Omental fat pad (tissue), 4 donors: ENCODE measurements at places on chromosomes 11 and 22.

DNA sequence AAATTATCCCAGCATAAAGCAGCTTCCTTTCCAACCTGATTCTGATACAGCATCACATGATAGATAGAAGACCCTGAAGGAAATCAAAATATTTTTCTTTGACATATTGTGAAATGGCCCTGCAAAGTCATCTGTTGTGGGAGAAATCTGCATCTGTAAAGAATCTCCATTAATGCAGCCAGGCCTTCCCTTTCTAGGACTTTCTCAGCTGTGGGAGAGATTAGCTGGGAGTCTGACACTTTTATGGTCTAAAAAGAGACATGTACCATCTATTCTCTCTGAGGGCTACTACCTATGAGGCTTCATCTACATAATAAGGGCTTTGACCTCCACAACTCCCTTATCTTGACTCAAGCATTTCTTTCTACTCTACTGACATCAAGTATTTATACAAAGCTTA, 238.1 kb downstream of the SWAP70 start:
- DNase-seq, result no peak

DNA sequence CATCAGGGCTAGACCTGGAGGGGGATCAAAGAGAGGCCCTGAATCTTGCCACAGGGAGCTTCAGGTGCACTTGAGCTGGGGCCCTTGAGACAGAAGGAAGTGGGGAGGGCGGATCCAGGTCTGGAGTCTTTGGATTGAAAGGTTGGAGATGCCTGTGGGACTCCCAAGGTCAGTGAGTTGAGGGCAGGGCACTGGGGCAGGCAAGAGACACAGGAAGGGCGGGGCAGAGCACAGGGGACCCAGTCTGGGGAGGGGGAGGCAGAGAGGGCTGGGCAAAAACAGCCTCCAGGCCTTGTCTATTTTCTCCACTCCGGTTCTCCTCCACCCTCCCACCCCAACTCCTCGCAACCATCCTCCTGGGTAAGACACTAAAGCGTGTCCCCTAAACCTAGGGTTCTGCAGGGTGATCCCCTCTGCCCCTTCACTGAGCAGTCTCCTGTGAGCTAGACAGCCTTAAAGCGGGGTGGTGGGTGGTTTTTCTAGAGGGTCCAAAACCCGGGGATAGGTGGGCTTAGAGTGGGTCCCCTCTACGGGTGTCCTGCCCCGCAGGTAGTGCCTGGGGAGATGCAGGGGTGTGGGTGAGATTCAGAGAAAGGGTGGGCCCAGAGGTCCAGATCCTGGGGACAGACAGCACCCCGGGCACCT, 38.6 kb upstream of the CELSR1 start:
- no peak for DNase-seq

GRCh38 chr11:132357811-132358572, 987.6 kb downstream of the NTM start:
- no peak for DNase-seq

DNA sequence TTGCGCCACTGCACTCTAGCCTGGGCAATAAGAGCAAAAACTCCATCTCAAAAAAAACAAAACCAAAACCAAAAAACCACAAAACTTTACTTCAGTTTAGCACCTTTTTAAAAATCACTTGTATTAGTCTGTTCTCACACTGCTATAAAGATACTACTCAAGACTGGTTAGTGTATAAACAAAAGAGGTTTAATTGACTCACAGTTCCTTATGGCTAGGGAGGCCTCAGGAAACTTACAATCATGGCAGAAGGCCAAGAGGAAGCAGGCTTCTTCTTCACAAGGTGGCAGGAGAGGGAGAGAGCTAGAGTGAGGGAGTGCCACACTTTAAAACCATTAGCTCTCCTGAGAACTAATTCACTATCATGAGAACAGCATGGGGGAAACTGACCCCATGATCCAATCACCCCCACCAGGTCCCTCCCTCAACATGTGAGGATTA, 261.3 kb downstream of the TMEM135 start:
- DNase-seq, result no peak

DNA sequence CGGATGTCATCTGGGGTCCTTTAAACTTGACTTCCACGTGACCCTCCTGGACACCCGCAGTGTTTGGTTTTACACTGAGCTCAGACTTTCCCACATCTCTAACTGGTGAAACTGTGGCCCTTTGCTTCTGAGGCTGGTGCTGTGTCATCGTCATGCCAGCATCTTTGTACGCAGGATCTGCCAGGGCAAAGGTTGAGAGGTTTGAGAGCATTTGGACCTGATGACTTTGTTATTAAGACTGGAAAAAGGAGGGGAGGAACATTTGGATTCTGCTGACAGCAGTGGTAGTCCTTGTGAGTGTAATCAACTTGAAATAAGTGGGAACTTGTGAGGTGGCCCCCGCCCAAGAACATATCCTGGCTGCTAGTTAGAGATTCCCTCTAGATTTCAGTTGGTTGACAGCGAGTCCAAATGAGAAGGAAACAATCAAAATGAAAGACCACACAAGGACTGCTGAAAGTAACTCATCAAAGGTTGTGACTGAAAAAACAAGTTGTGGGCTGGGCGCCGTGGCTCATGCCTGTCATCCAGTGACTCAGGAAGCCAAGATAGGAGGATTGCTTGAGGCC, 102.5 kb downstream of the KIAA1671 start:
- no peak for DNase-seq

GRCh38 chr11:72848846-72849466, 34.7 kb downstream of the ATG16L2 start:
- no peak for DNase-seq

GRCh38 chr22:23220485-23221350, 40.4 kb downstream of the BCR start:
- no peak for DNase-seq

GRCh38 chr22:37805810-37806277, 1.9 kb upstream of the GCAT start:
- no peak for DNase-seq

- DNase-seq, result no peak
Observed at GRCh38 chr22:32421484-32421883, 9.4 kb upstream of the RTCB start.

DNA sequence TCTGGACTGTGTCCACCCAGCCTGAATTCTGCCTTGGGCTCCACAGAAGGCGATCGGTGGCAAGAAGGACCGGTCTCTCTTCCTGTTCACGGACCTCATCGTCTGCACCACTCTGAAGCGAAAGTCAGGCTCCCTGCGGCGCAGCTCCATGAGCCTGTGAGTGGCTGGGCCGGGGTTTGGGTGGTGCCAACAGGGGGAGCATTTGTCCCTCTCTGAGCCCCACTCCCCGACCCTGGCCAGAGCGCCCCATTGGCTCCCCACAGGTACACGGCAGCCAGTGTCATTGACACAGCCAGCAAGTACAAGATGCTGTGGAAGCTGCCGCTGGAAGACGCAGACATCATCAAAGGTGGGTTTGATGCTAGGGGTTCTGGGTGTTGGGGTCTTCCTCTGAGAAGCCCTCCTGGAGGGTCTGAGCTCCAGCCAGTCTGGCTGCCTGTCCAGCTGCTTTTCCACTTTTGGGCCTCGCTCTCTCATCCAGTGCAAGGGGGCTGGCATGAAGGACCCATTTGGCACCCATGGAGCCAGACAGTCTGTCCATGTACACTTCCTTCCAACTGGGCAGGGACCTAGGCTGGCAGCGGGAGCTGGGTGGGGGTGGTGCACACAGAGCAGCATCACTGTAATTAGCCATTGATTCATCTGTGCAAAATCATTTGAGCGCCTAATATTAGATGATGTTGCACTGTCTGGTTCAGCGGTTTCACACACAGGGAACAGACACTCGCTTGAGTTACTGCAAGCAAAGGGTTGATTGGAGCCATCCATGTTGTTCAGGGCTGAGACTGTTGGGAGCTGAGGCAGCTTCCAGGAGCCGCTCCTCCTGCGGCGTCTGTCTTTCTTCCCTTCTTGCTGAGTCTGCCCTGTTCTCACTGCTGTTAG, 19.0 kb upstream of the RELT start:
- DNase-seq, result no peak

- no peak for DNase-seq
Observed at GRCh38 chr11:20355221-20356219, 8.0 kb upstream of the HTATIP2 start.

DNA sequence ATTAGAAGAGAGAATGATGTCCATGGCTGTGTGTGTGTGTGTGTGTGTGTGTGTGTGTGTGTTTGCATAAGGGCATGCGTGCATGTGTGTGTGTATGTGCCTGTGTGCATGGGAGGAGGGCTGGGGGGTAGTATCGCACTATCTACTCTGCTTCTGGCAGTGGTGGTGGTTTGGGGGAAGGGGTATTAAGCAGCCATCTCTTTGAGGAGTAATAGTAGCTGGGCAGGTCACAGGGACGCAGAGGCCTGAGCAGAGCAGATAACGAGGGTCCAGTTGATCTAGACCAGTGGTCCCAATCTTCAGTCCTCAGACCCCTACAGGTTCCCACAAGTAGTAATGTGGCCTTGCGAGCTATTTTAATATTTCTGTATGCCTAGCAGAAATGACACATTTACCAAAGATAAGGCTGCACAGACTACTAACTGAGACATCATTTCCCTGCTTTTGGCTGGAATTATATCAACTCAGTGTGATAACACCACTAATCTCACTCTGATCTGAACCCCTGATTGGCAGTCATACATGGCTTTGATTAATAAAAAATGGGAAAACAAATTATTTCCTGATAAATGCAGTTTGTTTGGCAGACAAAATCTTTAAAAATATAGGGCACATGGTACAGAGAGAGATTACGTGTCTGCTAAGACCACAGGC, 354.3 kb downstream of the BUD13 start:
- no peak for DNase-seq

DNA sequence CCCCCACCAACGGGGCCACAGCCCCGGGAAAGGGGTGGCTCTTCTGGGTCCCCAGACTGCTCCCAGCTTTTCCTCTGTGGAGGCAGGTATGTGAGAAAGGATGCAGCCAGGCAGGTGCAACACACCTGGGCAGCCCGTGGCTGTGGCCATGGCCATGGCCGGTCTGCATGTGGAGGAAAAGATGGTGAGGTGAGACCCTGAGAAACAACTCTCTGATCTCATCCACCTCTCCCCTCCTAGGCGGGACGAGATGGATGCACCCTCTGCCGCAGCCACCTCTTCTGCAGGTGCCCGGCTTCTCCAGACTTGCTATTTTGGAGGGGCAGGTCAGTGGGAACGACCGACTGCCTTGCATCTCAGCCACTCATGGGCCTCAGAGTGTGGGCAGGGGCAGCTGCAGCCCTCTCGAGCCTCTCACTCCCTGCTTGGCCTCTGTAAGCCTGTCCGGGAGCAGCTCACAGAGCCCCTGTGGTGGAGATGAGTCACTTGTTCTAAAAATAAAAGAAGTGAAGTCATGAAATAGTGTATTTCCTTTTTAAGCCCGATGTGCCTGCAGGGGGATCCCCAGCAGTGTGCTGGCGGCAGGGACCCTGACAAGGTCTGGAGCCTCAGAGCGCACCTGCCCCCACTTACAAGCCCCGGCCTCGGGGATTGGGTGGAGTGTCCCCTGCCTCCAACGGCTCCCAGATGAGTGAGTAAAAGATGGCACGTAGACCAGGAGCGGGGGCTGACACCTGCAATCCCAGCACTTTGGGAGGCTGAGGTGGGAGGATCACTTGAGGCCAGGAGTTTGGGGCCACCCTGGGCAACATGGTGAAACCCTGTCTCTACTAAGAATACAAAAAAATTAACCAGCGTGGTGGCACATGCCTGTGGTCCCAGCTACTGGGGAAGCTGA, 10.7 kb downstream of the SMIM38 start:
- DNase-seq, result no peak

DNA sequence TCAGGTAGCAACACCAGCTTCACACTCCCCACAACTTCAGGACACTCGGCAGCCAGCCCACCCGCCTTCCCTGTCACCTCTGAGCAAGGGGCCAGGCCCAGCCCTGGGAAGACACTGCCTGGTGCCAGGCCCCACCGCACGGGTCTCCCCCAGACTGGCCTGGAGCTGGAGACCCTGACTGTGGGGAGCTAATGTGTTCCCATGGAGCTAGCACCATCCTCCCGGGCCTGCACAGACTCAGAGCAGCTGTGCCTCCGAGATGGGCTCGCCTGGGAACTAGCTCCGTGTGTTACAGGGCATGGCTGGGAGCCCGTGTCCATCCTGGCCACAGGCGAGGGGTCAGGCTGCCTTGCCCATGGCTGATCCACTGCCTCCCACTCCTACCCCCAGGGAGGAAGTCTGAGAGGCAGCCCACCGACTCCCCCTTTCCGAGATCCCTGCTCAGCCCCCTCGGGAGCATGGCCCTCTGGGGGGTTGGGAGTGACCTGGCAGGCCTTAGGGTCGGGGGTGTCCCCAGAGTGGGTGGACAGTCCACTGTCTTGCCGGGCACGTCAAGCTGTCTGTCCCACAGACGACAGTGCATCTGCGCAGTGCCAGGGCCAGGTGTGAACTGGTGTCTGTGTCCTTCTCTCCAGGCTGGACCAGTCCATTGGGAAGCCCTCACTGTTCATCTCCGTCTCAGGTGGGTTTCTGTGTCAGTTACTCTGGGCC, 76.7 kb upstream of the KCNQ1OT1 start:
- DNase-seq, result peak; percentile 21

GRCh38 chr11:100932474-100933100, 197.0 kb downstream of the PGR start:
- DNase-seq, result no peak

GRCh38 chr11:43937434-43938411, 4.7 kb upstream of the C11orf96 start:
- DNase-seq, result no peak

- no peak for DNase-seq
Observed at GRCh38 chr22:26642465-26643417, 14.6 kb upstream of the MIAT start.

DNA sequence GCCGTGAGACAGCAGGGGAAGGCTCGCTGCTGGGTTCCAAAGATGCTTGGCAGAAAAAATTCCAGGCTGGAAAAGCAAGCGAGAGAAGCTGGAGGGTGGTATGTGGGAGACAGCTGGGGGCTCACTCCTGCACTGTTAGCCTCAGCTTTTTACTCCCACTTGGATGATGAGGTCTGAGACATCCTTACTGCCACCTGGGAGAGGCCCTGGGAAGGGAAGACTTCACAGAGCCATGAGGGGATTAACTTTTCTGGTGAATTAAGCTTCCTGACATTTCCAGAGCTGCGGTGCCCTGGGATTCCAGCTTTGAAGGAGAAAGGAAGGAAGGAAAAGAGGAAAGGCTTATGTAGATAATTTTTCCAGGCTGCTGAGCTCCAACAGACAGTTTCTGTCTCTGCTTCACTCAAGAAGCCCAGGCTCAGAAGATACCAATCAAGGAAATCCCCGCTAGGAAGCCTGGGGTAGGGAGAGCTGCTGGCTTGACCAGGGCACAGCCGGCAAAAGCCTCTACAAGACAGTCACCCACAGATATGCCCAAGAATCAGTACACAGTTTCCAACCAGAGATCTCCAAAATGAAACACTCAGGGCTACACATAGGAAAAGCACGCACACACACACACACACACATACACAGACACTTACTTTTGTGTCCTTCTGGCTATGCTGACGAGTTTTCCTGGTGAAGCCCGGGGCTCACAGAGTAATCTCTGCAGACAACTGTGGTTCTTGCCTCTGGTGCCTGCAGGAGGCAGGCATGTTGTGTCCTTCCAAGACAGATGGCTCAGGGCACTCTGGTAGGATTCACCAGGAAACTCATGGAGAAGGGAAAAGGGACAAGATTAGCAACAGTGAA, 907 bp downstream of the MCHR1 start:
- no peak for DNase-seq
